Kidney (tissue), 22 donors: ENCODE measurements at places on chromosomes 11 and 22. TPM values are rescaled to one million over a fixed set of nuclear protein-coding genes. Genes with fewer than 3 reads are reported as not detected.

DNA sequence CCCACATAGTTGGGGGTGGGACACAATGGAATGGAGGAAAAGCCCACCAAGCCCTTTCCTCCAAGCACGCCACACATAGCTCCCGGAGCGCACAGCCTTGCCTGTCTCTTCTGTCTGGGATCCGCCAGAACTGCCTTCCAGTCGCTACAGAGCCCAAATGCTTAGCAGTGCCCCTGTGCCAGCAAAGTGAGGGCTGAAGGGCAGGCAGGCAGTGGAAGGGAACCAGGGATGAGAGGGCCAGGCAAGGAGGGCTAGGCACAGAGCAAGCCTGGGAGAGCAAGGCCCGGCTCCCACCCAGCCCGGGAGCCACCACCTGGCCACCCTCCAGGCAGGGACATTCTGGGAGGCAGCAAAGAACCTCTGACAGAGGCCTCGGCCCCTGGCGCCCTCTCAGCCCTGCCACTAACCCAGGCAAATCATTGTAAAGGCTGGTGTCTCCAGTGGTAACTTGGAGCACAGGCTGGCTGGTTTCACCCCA, 32.5 kb downstream of the PPP2R1B start:
- peak; percentile 10 for DNase-seq

DNA sequence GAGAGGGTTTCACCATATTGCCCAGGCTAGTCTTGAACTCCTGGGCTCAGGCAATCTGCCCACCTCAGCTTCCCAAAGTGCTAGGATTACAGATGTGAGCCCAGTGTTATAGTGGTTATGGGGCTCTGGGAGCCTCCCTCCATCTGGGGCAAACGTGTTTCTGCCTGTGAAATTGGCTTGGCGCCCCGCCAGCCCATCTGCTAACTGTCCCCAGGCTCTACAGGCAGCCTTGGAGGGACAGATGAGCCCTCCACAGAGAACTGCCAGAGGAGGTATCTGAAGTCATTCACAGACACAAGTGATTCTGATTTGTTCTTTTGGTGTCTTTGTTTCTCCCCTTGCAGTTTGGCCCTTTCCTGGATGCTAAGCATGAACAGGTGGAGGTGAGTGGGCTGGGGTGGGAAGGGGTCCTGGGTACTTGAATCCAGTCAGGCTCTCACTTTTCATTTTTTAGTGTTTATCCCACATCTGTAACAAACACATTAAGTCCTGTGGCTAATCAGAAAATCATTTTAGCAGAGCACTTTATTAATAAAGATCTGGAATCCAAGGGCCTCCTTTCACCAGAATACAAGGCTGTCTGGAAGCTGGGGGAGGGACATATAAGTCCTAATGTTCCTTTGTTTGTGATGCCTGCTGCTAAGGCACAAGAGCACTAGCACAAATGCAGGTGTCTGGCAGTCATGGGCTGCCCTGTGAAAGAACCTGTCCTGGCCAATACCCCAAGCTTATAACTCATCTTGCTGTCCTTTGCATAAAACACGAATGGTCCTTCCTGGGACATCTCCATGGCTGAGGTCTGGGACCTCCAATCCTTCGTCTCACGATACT, 25.7 kb upstream of the CDC42EP2 start:
- no peak for DNase-seq

DNA sequence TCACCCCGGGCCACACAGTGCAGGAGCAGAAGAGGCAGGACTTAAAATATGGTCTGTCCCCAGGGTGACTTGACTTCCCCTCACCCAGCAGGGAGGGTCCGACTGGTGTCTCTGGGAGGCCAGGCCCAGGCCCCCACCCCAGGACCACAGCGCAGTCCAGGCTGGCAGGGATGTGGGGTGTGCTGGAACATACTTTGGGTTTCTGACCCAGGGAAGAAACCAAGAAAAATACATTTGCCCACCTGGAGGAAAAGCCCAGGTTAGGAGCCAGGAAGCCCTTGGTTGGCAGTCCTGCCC, 5.2 kb downstream of the C1QTNF6 start:
- no peak for DNase-seq

DNA sequence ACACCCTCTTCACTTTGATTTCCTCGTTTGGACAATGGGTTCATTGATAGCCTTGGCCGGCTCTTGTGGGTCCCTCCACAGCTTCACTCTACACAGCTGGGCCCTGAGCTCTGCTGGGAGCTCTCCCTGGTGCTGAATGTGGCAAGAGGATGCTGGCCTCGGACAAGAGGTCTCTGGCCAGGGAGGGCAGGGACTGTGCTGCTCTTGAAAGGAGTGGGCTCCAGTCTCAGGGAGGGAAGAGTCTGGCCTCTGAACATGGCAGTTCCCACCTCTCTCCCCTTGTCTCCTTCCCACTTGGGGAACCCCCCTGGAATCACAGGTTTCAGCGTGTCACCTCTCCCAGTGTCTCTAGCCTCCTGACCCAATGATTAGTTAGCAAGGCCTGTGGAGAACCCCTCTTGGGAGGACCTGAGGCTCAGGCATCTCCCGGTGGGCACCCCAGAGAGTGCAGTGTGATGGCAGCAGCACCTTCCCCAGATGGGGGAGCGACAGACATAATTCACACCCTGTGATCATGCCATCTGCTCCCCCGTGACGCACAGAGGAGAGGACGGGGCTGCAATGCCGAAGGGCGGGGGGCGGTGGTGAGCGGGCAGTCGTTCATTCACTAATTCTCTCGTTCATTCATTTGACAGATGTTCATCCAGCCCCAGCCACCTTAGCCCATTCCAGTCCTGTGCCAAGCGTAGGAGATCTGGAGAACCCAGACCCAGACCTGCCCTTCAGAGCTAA, 2.8 kb upstream of the CABP7 start:
- no peak for DNase-seq

- DNase-seq: peak; percentile 28
Observed at GRCh38 chr11:69356703-69357457, 62.9 kb downstream of the MYEOV start.

- DNase-seq: no peak
Observed at GRCh38 chr11:99260696-99261095, 239.9 kb downstream of the CNTN5 start.

DNA sequence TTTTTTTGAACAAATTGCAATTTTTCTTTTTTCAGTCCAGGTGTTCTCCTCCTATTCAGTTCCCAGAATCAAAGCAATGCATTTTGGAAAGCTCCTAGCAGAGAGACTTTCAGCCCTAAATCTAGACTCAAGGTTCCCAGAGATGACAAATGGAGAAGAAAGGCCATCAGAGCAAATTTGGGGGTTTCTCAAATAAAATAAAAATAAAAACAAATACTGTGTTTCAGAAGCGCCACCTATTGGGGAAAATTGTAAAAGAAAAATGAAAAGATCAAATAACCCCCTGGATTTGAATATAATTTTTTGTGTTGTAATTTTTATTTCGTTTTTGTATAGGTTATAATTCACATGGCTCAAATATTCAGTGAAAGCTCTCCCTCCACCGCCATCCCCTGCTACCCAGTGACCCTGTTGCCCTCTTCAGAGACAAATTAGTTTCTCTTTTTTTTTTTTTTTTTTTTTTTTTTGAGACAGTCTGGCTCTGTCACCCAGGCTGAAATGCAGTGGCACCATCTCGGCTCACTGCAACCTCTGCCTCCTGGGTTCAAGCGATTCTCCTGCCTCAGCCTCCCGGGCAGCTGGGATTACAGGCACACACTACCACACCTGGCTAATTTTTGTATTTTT, 6.2 kb upstream of the UBE4A start:
- DNase-seq: peak; percentile 28

GRCh38 chr11:14529951-14530350, 9.8 kb upstream of the PSMA1 start:
- no peak for DNase-seq

The TSPAN32 gene
- 6.1 TPM for total RNA-seq

The BCR gene
- total RNA-seq: 97.7 TPM

The FOLR1 gene
- 41.2 TPM for total RNA-seq

The MOGAT2 gene
- not detected for total RNA-seq

The KIRREL3 gene
- 0.19 TPM for total RNA-seq

The CASP5 gene
- 0.91 TPM for total RNA-seq

The NCF4 gene
- 19.4 TPM for total RNA-seq
